ENCODE measurements at places on chromosomes 4 and X.

DNA sequence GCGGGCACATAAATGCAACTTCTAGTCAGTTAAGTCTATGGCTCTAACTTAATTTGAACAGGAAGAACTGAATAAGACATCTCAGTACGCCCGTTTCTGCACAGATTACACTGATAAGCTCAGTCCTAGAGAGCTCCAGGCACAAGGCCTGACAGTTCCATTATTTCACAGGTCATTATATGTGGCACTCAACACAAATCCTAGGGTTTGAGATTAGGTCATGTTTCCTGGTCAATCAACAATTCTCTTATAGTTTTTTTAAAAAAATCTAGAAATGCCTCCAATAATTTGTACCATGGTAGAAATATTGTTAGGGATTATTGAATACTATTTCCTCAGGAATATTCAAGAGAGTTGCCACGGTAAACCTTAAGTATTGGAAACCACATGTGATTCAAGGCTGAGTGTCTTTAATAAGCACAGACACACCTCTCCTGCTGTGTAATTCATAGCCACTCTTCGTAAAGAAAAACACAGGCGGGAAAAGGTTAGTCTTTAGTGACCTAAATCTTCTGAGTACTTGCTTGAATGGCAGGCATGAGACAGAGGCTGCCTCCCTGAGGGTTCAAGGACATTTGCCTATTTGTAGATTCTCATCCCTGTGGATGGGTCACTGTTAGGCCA, 342.9 kb upstream of the ADGRL3 start:
- DNase-seq = no peak

- no peak for DNase-seq
Measured at GRCh38 chr4:135429528-135429927, 1227.9 kb upstream of the PABPC4L start.

DNA sequence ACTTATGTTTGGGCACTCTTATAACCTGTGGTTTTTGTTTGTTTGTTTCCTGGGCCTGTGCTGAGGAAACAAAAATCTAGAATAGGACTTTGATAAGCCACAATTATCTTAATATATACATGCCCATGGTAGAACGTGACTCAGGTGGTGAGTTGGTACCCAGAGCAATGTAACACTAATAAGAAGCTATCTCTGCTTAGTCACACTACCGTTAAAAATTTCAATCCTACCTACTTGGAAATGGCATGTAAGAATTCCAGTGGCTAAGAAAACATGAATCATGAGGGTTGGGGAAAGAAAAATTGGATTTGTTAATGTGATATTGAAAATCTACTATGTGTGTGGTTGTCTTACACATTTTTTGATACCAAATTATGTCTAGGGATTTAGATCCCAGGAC, 30.5 kb upstream of the ADGRG2 start:
- no peak for DNase-seq

DNA sequence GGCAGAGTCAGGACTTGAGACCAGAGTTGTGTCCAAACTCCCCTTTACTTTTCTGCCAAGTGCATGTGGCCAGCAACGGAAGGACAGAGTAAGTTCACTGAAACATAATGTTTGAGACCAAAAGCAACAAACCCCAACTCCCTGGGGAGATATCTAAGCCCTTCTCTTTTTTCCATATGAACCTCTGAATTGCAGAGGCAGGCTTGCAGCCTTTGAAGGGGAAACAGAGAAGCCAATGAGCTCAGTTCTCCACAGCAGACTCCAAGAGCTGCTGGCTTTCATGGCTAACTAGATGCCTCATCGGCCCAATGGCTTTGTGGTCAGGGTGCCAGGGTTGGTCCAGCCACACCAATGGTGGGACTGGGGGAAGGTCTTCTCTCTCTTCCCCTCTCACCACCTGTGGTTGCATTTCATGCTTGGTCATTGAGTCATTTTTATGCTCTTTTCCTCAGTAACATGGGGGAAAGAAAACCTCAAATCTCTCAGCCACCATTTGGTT, 34.0 kb downstream of the STARD8 start:
- no peak for DNase-seq

DNA sequence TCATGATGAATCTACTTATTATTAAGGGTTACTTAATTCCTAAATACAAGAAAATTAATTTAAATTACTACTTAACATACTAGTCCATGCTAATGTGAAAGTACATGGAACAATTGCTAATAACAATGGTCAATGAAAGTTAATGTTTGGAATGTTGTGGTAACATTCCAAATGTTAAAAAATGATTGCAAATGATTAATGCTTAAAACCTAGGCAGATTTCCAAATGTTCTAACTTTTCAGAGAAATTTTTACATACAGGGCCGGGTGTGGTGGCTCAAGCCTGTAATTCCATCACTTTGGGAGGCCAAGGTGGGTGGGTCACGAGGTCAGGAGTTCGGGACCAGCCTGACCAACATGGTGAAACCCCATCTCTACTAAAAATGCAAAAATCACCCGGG, 1851.3 kb upstream of the PCDH7 start:
- DNase-seq = no peak

- DNase-seq = no peak
Measured at GRCh38 chr4:17153572-17153971, 255.1 kb upstream of the LDB2 start.

GRCh38 chr4:115664285-115664684, 550.9 kb upstream of the NDST4 start:
- no peak for DNase-seq

GRCh38 chrX:10395179-10395578, 225.2 kb downstream of the MID1 start:
- no peak for DNase-seq

DNA sequence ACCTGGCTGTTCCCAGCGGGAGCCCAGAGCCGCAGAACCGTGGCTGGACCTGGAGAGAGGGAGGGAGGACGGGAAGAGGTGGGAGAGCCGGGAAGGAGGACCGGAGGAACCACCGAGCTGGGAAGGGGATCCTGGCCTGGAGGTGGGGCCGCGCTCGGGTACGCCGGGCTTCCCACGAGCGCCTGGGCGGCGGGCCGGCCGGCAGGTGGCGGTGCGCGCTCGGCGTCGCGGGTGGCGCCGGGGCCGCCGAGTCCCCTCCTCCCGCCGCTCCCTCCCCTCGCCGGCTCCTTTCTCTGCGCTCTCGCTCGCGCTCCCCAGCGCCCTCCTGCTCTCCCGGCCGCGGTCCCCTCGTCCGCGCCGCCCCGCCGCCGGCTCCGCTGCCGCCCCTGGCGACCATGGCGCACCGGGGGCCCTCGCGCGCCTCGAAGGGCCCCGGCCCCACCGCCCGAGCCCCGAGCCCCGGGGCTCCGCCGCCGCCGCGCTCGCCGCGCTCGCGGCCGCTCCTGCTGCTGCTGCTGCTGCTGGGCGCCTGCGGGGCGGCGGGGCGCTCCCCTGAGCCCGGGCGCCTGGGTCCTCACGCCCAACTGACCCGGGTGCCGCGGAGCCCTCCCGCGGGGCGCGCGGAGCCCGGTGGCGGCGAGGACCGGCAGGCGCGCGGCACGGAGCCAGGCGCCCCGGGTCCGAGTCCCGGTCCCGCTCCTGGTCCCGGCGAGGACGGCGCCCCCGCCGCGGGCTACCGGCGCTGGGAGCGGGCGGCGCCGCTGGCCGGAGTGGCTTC, at the start of gene SORCS2:
Gene SORCS2 (plus strand): TSS at position 287 of the 778 bp plus-strand sequence.
- DNase-seq = peak; percentile 71

DNA sequence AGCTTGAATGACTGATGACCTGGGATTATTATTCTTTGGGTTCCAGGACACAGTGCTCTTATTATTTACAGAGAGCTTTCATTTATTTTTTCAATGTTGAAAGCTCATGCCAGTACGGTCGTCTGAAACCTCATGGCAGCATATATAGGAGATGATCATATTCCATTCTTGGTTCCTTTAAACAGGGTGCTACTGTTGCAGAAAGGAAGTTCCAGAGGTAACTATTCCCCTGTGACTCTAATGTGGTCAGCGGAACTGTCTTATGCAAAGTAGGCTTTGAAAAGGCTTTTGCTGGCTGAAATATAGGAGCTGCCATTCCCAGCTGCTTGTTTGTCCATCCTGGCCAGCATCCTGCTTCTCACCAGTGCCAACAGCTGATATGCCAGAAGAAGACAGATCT, 208.3 kb upstream of the LEF1 start:
- no peak for DNase-seq

DNA sequence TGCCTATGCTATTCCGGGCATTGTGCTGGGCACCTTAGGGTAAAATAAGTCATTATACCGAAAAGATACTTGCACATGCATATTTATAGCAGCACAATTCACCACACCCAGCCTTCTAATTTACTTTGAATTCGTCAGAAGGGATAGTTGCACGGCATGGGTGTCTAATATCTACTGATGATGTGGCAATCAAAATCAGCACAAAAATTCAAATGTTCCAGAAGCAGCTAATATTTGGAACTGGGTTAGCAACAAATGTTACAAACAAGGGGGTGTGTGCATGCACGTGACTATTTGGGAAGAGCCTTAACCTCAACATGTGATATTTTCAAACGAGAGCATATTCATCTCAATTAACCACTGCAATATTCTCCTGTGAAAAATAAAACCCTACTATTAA, 79.7 kb upstream of the PRSS48 start:
- no peak for DNase-seq

GRCh38 chr4:125011646-125012045, 299.1 kb upstream of the ANKRD50 start:
- no peak for DNase-seq

- DNase-seq = no peak
Measured at GRCh38 chr4:86416081-86416480, 56.2 kb upstream of the MAPK10 start.

GRCh38 chr4:186294160-186294559, 28.2 kb downstream of the F11 start:
- DNase-seq = no peak

- DNase-seq = no peak
Measured at GRCh38 chrX:38796946-38797345, 4.3 kb upstream of the MID1IP1 start.

- no peak for DNase-seq
Measured at GRCh38 chr4:26367811-26368210, 47.0 kb downstream of the RBPJ start.

DNA sequence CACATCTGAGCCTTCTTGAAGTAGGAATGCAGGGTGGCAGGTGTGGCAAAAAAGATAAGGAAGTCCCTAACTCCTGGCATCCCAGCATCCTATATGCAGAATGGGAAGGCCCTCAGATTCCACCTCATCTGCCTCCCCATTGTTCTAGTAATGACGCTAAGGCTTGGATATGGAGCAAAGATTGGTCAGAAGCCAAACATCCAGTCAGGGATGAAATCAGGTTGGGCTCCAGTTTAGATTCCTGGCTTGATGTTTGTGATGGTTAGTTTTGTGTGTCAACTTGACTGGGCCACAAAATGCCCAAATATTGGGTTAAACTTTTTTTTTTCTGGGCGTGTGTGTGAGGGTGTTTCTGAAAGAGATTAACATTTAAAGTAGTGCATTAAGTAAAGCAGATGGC, 39.6 kb upstream of the MAGEA4 start:
- DNase-seq = no peak

DNA sequence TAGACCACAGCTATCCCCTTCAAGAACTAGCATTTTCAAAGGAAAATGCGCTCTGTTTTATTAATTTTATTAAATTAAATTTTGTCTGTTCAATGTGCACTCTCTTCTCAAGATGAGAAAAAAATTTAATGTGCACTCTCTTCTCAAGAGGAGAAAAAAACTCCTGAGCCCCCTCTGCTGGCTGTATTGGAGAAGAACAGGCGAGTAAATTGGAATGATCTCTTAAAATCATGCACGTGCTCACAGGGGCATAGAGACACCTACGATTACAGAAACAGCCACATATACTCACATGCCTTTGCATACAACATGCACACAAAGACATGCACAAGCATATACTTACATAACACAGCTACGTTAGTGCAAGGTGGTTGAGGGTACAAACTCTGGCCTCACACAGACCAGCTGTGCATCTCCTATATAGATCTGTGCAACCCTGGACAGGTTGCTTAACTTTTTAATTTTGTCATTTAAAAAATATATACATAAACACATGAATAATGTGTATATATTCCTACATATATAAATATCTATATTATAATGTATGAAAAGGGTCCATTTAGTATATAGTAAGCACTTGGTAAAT, 176.2 kb upstream of the CXorf66 start:
- DNase-seq = no peak

- DNase-seq = no peak
Measured at GRCh38 chr4:54539500-54540029, 118.2 kb upstream of the KIT start.

DNA sequence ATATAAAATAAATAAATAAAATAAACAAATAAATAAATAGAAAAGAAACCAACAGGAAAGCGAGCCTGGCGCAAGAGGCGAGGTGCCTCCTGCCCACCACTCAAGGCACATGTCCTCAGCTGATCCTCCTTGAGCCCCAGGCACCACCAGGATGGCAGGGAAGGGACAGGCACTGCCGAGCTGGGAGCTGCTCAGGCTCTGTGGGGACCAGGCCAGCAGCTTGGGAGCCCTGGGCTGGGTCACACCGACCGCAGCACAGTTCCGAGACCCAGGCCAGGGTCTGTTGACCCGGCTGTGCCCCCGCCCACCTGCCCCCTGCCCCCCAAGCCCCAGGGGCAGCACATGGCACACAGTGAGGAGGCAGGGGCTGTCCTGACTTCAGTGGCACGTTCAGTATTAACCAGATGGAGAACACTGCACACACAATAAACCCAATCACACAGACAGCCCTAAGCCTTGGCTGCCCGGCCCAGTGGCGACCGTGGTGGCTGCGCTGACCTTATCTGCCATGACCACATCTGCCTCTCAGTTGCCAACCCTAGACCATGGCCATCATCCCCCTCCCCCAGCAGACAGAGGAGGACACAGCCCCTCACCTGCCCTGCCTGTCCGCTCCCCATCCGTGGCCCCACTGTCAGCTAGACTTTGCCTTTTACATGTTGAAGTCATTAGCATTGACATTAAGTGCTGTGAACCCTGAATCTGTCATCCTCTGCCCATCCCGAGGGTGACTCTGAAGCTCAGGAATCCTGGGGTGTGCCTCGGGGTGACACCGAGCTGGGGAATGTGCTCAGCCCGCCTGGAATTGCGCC, 2.9 kb upstream of the TREX2 start:
- DNase-seq = no peak
